ENCODE measurements at places on chromosomes 4 and X.
A peak's percentile ranks its signal among the peaks of the same experiment; 100 is the strongest.

DNA sequence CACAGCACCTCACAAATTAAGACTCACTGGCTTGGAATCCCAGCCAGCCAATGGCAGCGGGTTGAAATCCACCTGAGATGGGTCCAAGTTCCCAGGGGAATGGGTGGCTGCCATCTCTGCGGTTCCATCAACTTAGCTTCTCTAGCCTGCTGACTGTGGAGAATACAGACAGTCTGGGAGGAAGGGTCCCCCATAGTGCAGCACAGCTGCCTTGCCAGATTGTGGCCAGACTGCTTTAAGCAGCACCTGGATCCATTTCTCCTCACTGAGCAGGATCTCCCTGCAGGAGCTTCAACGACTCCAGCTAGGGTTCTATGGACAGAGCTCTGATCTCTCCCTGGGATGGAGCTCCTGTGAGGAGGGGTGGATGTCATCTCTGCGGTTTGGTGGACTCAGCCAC, 51.8 kb downstream of the DCK start:
- DNase-seq: no peak

DNA sequence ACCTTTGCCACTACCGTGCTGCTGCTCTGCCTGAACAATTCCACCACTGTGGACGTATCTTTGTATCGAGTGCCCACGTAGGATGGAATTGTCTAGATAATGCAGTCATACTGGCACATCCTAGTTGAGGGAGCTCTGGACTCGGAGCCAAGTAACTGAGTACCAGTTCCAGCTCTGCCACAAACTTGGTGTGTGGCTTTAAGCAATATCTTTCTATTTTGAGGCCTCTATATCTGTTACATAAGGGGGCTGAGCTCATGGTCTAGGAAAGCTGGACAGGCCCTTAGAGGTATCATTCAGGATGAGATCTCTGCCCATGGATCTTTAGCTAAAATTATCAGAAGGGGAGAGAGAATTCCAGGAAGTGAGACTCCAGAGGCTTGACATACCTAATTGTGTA, 12.4 kb downstream of the GABRE start:
- DNase-seq: no peak

DNA sequence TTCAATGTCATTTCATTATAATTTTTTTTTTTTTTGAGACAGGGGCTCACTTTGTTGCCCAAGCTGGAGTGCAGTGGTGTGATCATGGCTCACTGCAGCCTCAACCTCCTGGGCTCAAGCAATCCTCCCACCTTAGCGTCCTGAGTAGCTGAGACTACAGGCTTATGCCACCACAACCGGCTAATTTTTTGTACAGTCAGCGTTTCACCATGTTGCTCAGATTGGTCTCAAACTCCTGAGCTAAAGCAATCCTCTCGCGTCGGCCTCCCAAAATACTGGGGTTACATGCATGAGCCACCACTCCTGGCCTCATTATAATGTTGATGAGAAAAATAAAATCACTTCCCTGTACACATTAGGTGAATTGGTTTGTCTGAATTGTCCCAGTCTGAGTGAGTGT, 16.9 kb downstream of the TAF7L start:
- no peak for DNase-seq

DNA sequence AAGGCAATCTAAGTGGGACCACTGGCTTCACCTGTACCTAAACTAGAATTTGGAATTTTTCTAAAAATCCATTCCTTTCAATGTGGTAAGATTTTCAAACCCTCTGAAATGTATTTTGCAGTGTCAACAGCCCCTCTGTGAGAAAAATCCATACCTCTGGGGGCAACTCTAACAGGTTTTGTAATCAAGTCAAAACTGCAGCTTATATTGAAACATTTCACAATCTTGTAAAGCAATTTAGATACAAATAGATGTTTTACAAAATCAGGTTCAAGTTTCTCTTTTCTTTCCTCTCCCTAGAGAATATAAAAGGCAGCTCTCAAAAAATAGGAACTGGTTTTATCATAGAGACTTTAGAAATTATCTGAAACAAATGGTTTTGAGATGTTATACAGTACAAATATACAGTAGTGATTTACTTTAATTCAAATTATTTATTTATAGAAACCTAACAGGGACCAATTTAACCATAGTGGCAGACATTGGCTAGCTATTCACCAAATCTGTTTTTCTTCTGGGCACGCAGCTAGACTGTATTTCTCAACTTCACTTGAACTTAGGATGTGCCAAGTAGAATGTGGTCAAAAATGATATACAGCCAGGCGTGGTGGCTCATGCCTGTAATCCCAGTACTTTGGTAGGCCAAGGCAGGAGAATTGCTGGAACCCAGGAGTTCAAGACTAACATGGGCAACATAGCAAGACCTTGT, 36.3 kb upstream of the SPINK2 start:
- no peak for DNase-seq

DNA sequence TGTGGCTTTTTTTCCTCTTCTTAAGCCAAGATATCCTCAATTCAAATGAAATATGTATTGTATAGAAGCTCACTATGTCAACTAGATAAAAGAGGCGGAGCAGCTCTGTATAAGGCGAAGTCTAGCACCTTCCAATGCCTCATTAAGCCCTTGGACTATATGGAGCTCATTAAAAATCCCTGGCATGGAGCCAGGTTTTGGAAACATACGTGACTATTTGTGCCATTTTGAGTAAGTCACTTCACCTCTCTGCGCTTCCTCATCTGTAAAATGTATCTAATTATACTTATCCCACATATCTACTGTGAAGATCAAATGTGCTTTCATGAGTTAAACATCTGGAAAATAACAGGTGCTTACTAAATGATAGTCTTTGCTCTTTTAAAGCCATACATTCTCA, 57.2 kb downstream of the YIPF6 start:
- DNase-seq: no peak

GRCh38 chrX:100654261-100654660, 10.3 kb downstream of the SRPX2 start:
- DNase-seq: peak; percentile 15

DNA sequence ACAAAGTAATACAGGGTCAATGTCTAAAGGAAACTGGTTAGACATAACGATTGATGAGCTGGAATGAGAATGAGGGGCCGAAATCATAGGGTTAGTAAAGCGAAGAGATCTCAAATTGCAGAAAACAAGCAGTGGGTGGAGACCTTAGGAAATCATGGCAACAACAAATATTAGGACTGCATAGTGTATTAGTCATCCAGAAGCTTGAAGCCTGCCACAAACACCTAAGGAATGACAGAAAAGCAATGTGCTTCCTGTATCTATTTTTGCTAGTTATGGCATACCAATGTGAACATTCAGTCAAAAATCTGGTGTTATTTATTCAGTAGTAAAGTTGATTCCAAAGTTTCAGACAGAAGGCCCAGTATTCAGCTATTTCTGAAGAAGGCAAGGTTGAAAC, 410.9 kb upstream of the CT83 start:
- no peak for DNase-seq

GRCh38 chrX:2457289-2458133, 43.3 kb downstream of the DHRSX start:
- no peak for DNase-seq

GRCh38 chrX:30706216-30706775, 53.1 kb downstream of the GK start:
- DNase-seq: no peak

GRCh38 chrX:149910178-149910695, 19.1 kb upstream of the HSFX4 start:
- DNase-seq: peak; percentile 10

GRCh38 chr4:173413036-173413435, 14.1 kb upstream of the SCRG1 start:
- no peak for DNase-seq

- no peak for DNase-seq
Observed at GRCh38 chrX:133923113-133923512, 62.3 kb downstream of the GPC3 start.

DNA sequence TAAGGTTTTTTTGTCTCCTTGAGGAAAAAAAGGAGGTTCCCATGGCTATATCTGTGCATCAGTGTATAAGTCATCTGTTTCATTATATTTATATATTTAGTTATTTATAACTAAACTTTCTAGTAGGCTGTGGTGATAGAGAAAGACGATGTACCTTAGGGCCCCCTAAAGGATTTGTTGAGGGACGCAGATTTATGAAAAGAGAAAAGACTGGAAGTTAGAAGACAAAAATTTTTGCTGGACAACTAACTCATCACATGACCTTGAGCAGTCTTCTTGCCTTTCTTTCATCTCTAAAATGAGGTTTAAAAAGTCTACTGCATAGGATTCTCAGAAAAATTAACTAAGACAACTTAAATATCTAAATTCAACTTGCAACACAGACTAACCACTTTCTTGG, 6.1 kb downstream of the GASK1B start:
- DNase-seq: no peak

DNA sequence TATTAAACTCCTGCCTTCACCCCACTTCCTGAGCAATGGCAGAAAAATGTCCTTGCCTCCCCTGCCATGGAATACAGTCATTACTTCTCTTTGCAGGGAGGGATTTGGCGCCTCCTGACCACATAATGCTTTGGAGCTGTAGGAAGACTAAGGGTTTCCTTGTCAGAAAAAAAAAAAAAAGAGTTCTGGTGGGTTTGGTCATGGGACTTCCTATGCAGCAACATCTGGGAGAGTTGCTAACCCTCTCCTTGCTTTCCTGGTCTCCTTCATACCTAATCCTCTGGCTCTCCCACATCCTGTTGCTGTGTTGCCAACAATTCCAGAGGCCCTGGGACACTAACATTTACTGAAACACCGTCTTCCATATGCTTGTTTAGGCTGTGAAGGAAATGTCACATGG, 75.1 kb upstream of the MBNL3 start:
- DNase-seq: no peak
